ENCODE measurements at places on chromosomes 4 and X.

DNA sequence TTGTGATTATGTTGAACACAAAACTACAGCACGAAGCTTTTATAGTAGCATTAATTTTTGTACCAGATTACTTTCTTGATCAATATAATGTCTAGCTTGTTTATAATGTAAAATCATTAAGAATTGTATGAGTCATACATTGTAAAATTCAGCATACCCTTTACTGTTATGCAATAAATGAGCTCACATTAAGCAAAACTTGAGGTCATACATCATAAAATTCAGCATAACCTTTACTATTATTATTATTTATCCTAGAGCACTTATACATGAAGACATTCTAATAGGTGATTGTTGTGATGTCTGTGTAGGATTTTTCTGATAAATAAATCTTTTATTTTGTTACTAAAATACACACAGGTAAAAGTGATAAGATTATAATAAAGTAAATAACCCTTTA, 49.4 kb downstream of the DTHD1 start:
- DNase-seq = no peak

GRCh38 chr4:15390494-15390893, 37.3 kb upstream of the C1QTNF7 start:
- DNase-seq = no peak

GRCh38 chr4:169658196-169658595, 37.8 kb downstream of the CLCN3 start:
- DNase-seq = no peak

- no peak for DNase-seq
These were observed 34.2 kb upstream of the TBC1D14 start for GRCh38 chr4:6875431-6875831.

DNA sequence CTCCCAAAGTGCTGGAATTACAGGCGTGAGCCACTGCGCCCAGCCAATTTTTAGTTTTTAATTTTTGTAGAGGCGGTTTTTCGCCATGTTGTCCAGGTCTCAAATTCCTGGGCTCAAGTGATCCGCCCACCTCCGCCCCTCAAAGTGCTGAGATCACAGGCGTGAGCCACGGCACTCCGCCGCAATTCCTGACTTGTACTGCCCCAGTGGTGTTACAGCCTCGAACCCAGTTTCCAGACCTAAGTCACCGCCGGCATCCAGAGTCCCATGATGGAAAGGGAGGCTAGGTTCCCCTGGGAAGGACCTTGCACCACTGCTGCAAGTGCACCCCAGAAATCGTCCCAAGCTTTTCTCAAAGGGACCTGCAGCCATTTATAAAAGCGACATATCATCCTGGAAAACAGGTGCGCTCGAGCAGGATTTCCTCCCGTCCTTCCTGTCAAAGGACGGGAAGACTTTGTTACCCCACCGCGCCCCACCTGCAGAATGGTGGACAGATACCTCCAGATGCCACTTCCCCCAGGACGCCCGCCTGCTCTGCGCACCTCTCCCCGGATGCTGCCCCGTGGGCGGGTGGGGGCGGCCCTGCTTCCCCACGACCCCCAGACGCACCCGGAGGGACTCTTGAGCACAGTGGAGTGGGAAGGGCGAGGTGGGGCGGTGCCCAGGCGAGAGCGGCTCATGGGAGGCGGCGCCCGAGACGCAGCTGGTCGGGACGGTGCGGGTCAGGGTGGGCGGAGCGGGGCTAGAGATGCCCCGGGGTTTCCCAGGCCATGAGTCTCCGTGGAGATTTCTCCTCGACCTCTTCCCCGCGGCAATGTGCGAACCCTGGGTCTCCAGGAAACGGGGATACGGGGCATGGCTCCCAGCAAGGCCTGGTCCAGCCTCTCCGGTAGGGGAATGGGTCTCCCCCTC, 947 bp upstream of the RPL10 start:
- no peak for DNase-seq

GRCh38 chrX:134020910-134021309, 35.5 kb upstream of the GPC3 start:
- DNase-seq = no peak

- no peak for DNase-seq
These were observed 17.1 kb upstream of the PAGE2B start for GRCh38 chrX:55057675-55058249.

DNA sequence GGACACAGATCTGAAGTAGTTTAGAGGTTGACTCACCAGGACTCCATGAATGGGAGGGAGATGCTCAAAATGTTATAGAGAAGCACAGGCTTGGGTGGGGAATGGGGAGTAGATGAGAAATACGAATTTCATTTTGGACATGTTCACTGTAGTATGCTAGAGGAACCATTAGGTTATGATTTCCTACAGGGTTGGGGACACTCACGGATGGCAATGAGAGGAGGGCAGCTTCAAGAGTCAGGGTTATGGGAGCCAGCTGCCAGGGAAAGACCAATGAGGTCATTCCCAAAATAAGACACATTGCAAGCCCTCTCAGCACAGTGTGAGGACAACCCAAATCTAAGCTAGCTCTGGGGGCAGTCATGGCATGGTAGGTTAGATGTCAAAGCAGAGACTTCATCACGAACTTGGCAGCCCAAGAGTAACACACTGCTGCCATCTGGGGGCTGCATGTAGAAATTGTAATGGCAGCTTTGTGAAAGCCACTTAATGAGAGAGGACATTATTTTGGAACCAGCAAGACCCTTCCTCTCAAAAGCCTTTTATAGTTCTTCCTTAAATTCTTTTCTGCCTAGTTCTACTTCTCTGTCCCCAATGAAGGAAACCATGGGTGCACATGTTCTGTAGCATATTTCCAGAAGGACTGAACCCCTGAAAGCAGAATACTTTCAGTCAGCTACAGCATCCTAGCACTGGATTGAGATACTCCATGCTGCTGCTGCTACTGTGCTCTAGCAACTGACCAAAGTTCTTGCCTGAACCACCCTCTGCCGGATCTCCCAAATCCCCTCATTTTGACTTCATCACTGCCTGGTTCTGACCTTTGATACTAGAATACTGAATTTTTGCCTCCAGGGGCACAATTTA, 16.2 kb upstream of the ZCCHC12 start:
- DNase-seq = no peak

GRCh38 chr4:38306482-38307071, 346.4 kb downstream of the PTTG2 start:
- DNase-seq = no peak

- no peak for DNase-seq
These were observed 156.3 kb downstream of the CBR4 start for GRCh38 chr4:168853770-168854169.

DNA sequence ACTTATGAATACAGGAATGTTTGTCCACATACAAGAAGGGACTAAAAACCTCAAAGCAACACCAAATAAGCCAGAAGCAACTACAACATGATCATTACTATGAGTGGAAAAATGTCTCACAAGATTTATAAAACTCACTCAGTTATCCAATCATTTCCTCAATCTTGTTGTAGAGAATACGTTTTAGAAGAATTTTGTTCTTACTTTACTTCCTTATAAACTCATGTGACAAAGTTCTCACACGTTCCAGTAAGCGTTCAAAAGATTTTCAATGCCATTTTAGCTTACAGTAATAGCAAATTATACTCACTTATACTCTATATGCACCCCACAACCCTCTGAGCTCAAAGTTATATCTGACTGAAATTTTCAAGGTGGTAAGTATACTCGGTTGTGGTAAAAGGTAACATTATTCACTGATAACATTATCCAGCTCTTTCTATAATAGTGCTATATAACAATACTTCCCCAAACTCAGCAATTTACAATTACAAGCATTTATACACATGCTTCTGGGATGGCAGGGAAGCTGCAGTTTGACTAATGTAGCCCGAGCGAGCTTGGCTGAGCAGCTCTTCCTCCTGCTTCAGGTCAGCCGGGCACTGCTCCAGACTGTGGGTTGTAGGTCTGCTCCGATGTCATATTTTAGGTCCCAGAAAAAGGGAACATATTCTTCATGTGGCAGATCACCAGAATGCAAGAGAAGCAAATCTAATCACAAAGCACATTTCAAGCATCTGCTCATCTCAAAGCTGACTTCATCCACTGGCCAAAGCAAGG, 226.3 kb downstream of the RCHY1 start:
- DNase-seq = no peak

DNA sequence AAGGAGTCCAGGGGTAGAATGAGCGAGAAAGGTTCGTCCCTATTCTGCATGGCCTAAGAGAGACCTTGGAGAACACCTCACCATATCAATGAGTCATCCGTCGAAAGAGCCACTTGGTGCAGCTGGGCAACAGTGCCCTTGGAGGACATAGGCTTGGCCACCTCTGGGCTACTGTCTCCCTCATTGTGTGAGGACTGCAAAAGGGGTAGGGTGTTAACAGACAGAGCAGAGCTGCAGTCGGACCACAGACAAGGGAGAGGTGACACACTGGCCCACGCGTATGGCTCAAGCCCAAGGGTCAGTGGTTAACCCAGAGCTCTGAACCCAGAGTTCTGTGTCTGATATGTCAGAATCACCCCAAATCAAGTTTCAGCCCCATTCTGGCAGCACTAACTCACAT, 118.2 kb upstream of the BMP3 start:
- no peak for DNase-seq

GRCh38 chr4:74364652-74365491, at the start of gene EREG:
EREG (plus strand) TSS chr4:74365145; CDS start chr4:74365309, 164 bp downstream.
- DNase-seq = peak; percentile 9

DNA sequence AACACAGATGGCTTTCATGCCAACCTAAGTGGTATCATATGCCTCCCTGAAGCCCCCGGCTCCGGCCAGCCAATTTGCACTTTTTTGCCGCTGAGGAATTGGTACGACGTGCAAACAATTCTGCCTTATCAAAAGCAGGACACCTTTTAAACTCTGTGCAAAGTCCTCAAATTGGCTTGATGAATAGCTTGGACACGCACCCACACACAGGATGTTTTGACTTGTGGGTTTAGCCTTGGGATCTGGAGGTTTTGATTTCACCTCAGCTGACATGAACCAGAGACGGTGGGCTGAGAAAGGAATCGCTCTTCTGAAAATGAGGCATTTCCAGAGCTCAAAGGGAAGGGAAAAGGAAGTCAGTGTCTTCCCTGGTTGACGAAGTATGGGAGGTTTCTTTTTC, 110.8 kb upstream of the SHOX start:
- DNase-seq = no peak

DNA sequence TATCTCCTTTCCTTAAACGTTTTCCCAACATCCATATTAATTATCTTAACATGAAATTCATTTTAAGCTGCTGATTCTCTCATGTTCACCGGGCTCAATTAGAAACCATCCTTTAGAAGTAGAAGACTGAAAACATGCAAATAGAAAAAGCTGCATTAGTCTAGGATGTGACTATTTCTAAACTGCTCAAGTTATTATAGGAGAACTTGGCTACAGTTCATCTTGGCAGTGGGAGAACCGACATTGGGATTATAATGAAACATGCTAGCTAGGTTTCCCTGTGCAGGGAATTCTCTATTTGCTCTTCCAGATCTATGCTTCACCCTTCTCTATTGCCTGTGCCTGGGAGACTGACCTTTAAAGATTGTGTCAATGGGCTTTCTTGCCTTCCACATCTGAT, 151.0 kb upstream of the PPARGC1A start:
- DNase-seq = no peak

DNA sequence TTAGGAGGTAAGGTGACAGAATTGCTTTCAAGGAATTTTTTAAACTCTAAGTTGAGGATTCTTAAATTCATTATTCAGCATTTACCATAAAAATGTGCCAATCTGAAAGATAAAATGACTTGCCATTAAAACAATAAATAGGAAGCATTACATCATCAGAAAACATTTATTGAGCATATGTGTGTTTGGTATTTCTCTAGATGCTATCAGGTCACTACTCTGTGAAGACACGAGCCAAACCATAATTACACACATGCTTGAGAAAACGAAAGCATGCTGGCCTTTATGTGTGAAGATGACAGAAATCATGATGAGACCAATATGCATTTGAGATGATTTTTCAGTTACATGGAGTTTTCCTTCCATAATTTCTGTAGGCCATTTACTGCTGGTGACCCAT, 12.3 kb upstream of the IL21 start:
- DNase-seq = no peak

GRCh38 chr4:113971706-113972360, 7.6 kb downstream of the ARSJ start:
- DNase-seq = no peak

DNA sequence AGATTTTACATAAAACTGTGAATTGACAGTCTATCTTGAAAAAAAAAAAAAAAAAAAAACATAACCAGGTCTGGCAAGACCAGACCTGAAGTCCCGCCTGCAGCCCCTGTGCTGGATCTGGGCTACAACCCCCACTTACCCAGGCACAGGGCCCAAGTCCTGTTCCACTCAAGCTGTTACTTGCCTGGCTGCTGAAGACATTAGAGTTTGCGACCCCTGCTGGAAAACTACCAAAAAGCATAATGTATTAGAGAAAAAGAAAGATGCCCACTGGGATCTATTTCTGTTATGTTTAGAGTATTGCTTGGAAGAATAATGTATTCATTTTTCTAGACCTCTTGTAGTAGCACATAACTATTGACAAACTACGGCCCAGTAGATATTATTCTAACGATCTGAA, 4.7 kb downstream of the HS3ST1 start:
- DNase-seq = no peak

GRCh38 chr4:19540859-19541540, 710.7 kb upstream of the SLIT2 start:
- no peak for DNase-seq

GRCh38 chr4:8433136-8433535, 7.4 kb downstream of the ACOX3 start:
- DNase-seq = no peak

- DNase-seq = no peak
These were observed 63.8 kb downstream of the SLITRK2 start for GRCh38 chrX:145881175-145881995.

DNA sequence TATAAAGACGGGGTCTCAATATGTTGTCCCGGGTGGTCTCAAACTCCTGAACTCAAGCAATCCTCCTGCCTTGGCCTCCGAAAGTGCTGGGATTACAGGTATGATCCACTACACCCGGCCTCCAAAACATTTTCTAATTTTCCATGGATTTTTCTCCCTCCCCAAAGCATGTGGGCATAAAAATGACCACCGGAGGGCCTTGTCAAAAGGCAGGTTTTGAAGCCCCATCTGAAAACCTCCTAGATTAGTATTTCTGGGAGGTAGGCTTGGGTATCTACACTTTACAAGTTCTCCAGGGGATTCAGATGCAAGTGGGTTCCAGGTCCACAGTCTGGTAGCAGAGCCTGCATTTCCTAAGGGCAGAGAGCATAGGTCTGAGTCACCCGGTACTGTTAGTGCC, 1.4 kb upstream of the GPR173 start:
- no peak for DNase-seq

DNA sequence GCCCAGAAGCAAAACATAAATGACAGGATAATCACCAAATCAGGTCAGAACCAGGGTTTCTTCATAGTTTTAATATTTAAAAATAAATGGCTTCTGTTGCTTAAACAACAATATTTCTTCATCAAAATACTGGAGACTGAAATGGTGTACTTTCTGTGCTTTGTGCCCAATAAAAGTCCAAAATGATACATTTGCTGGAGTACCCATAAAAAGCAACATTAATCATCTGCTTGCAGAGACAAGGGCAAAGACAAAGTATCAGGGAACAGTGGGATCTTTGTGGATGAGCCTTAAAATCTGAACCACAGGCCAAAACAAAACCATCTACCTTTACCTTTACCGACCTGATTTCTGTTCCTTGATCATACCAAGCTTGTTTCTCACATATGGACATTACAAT, 683.9 kb upstream of the ATOH1 start:
- DNase-seq = no peak

GRCh38 chr4:1012034-1012739, 761 bp downstream of the FGFRL1 start:
- no peak for DNase-seq

- no peak for DNase-seq
These were observed 616.1 kb downstream of the BCOR start for GRCh38 chrX:39481621-39482020.

- DNase-seq = no peak
These were observed 37.0 kb downstream of the NPY5R start for GRCh38 chr4:163380703-163381102.
